ENCODE measurements at places on chromosomes 16 and 17. TPM values are rescaled to one million over a fixed set of nuclear protein-coding genes. Genes with fewer than 3 reads are reported as not detected.

Gene KRT20
- not detected for total RNA-seq

Gene KRTAP1-5
- total RNA-seq: 100 TPM

Gene TMEM235
- total RNA-seq: not detected

Gene KIF2B
- not detected for total RNA-seq

Gene FOXJ1
- not detected for total RNA-seq

Gene EVI2A
- total RNA-seq: 0.73 TPM

Gene TLCD3A
- total RNA-seq: 40.5 TPM

Gene ZNF319
- 9.0 TPM for total RNA-seq

Gene CIBAR2
- total RNA-seq: not detected

Gene SULT1A2
- total RNA-seq: not detected

Gene PPP1R27
- total RNA-seq: not detected

DNA sequence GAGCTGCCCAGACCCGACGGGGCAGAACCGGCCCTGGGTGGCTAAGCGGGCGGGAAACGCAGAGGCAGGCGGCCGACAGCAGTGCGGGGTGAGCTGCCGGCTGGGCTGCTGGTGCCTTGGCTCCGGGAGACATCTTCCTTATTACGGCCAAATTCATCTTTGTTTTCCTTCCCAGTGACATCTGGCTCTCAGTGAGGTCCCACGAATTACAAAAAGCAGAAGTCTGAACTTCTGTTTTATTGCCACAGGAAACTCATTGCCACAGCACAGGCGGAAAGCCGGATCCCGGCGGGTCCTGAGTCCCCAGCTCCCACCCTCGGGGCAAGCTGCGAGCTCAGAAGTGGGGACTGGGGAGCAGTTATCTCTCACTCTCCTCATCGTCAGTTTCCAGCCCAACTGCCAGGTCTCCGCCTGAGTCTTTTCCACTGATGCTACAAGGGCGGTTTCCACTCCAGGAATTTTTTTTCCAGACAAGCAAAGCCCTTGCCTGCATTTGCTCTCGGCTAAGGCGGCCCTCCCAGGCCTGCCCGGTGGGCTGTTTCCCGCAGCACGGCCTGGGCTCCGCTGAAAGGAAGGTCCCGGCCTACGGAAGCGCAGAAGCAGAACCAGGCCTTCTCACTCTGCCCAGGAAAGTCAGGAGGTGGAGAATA lies 40.3 kb downstream of the CBFA2T3 start:
- DNase-seq: no peak
- no peaks in the 10 kb centered on the region for H3K4me1 ChIP-seq
- H3K27me3 ChIP-seq: peaks cover 28% of the 10 kb centered on the region
- H3K36me3 ChIP-seq: no peaks in the 10 kb centered on the region
- no peak overlapping the region for H3K4me3 ChIP-seq

- no peak overlapping the region for H3K27ac ChIP-seq
- H3K4me3 ChIP-seq: no peak overlapping the region
- peaks cover 21% of the 10 kb centered on the region for H3K4me1 ChIP-seq
- H3K27me3 ChIP-seq: peaks cover 10% of the 10 kb centered on the region
- no peaks in the 10 kb centered on the region for H3K36me3 ChIP-seq
- DNase-seq: no peak
These were observed 65.7 kb upstream of the MED13 start for GRCh38 chr17:62130739-62131138.

DNA sequence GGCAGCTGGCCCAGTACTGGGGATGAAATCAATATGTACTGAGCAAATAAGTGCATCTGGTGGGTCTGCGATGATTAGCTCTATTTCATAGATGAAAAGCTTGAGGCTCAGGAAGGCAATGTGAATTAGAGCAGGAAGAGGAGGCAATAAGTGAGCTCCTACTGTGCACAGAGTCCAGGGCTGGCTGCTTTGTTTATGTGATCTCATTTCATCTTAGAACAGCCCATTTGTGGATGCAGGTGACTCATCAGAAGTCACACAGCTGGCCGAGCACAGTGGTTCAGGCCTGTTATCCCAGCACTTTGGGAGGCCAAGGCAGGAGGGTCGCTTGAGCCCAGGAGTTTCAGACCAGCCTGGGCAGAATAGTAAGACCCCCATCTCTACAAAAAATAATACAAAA lies 7.1 kb downstream of the TMEM114 start:
- peaks cover 19% of the 10 kb centered on the region for H3K27me3 ChIP-seq
- H3K27ac ChIP-seq: no peak overlapping the region

- peaks cover 9% of the 10 kb centered on the region for H3K4me1 ChIP-seq
- no peak overlapping the region for H3K27ac ChIP-seq
- no peak for DNase-seq
These were observed 4.3 kb downstream of the CENPX start for GRCh38 chr17:82018152-82018988.

GRCh38 chr17:73071066-73071999 lies 21.2 kb downstream of the SLC39A11 start:
- no peak overlapping the region for H3K27ac ChIP-seq
- no peak overlapping the region for H3K4me3 ChIP-seq
- DNase-seq: no peak

GRCh38 chr17:66915204-66915611 lies 49.3 kb upstream of the CACNG4 start:
- no peaks in the 10 kb centered on the region for H3K36me3 ChIP-seq
- peaks cover 33% of the 10 kb centered on the region for H3K27me3 ChIP-seq
- H3K4me3 ChIP-seq: no peak overlapping the region
- DNase-seq: no peak
- H3K27ac ChIP-seq: no peak overlapping the region
- H3K4me1 ChIP-seq: no peaks in the 10 kb centered on the region

- no peaks in the 10 kb centered on the region for H3K27me3 ChIP-seq
- peaks cover 24% of the 10 kb centered on the region for H3K4me1 ChIP-seq
- no peak for DNase-seq
- H3K36me3 ChIP-seq: peaks cover 5% of the 10 kb centered on the region
- H3K27ac ChIP-seq: no peak overlapping the region
These were observed 59.7 kb downstream of the B9D1 start for GRCh38 chr17:19302791-19303331.

- H3K36me3 ChIP-seq: peaks cover 6% of the 10 kb centered on the region
- no peak for DNase-seq
- H3K27me3 ChIP-seq: no peaks in the 10 kb centered on the region
- no peak overlapping the region for H3K4me3 ChIP-seq
These were observed 111.4 kb downstream of the SNX29 start for GRCh38 chr16:12087901-12088421.

GRCh38 chr17:55436224-55437158 lies 14.9 kb upstream of the MMD start:
- H3K27ac ChIP-seq: no peak overlapping the region
- H3K4me1 ChIP-seq: peaks cover 50% of the 10 kb centered on the region

DNA sequence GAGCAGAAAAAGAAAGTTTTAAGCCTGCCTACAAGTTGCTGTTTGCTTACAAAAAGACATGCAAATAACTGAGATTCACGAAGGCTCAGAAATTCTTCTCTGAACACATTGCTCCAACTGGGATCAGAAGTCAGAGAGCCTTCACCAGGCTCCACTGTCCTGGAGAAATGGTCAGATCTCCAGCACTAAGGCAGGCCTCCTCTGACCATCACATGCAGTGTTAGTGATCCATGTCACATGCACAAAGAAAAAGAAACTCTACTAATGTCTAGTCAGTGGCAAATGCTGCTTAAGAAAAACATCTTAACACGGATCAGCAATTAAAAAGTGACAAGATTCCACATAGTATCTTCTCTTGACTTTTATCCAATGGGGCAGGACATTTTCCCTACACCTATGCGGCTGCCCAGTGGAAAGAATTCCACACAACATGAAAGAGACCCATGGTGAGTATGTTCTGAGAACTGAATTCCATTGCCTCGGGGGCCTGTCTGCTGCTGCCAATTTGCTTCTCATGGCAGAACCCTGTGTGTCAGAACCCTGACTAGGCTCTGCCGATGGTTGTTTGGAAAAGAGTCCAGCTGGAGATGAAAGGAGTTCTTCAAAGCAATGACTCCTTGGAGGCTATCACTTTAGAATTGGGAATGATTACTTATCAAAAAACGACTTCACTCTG lies 96.6 kb downstream of the HIC1 start:
- peaks cover 23% of the 10 kb centered on the region for H3K4me1 ChIP-seq
- peak overlapping the region; percentile 36 for H3K27ac ChIP-seq
- H3K36me3 ChIP-seq: peaks cover 27% of the 10 kb centered on the region
- no peaks in the 10 kb centered on the region for H3K27me3 ChIP-seq
- DNase-seq: no peak

DNA sequence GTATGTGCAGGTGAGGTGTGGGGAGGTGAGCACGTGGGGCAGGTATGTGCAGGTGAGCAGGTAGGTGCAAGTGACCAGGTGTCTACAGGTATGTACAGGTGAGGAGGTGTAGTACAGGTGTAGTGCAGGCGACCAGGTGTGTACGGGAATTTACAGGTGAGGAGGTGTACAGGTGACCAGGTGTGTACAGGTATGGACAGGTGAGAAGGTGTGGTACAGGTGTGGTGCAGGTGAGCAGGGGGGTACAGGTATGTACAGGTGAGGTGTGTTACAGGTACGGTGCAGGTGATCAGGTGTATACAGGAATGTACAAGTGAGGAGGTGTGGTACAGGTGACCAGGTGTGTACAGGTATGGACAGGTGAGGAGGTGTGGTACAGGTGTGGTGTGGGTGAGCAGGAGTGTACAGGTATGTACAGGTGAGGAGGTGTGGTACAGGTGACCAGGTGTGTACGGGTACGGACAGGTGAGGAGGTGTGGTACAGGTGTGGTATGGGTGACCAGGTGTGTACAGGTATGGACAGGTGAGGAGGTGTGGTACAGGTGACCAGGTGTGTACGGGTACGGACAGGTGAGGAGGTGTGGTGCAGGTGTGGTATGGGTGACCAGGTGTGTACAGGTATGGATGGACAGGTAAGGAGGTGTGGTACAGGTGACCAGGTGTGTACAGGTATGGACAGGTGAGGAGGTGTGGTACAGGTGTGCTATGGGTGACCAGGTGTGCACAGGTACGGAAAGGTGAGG lies 12.8 kb upstream of the DBNDD1 start:
- H3K36me3 ChIP-seq: peaks cover 41% of the 10 kb centered on the region
- peaks cover 11% of the 10 kb centered on the region for H3K4me1 ChIP-seq
- DNase-seq: peak; percentile 25
- H3K27ac ChIP-seq: peak overlapping the region; percentile 84
- peak overlapping the region; percentile 73 for H3K4me3 ChIP-seq

DNA sequence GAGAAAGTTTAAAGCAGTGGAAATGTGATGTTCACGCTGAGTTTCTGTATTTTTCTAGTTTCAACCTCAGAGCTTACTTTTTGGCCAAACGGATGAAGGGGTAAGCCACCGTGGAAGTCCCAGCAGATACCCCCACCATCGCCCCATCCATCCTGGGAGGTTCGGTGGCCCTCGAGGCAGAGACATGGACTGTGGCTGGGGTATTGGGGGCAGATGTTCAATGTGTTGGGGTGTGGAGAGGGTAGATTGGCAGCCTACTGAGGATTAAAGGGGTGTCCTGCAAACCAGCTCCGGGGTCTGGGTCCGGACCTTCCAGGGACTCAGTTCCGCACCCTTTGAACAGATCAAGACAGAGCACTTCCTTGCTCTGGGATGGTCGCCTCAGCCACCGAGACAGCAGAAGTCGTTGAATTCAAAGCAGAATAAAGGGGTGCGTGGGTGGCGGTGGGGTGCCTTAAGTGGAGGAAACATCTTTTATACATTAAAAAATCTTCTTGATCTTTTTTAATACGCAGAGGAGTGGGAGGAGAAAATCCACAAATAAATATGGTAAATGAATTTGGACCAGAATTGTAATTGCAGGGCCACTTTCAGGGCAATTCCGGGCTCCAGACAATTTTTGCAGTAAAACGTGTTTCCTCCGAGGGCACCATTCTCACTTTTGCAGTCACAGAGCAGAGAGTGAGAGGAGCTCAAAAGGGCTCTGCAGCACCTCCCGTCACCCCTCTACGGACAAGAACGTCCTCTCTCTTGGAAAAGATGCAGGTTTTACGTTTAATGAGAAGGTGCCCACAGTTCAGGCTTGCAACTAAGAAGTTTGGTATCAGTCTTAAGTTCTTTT lies 8.2 kb upstream of the CBX8 start:
- no peak for DNase-seq
- peaks cover 82% of the 10 kb centered on the region for H3K27me3 ChIP-seq
- peaks cover 6% of the 10 kb centered on the region for H3K4me1 ChIP-seq

DNA sequence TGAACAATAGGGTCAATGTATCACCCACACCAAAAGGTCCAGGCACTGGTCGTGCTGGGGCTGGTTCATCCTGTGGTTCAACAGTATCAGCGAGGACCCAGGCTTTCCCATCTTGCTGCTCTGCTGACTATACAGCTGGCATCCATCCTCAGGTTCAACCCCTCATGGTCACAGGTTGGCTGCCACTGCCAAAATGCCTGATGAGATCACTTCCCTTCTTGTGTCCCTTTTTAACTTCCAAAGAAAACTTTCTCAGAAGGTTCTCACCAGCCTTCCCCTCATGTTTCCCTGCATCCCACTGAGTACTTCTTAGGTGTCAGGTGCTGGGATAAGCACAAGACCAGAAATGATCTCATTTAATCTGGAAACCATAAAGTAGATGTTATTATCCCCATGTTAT lies 25.7 kb downstream of the CLEC16A start:
- H3K27ac ChIP-seq: no peak overlapping the region
- no peak for DNase-seq
- H3K27me3 ChIP-seq: peaks cover 3% of the 10 kb centered on the region
- no peaks in the 10 kb centered on the region for H3K36me3 ChIP-seq

DNA sequence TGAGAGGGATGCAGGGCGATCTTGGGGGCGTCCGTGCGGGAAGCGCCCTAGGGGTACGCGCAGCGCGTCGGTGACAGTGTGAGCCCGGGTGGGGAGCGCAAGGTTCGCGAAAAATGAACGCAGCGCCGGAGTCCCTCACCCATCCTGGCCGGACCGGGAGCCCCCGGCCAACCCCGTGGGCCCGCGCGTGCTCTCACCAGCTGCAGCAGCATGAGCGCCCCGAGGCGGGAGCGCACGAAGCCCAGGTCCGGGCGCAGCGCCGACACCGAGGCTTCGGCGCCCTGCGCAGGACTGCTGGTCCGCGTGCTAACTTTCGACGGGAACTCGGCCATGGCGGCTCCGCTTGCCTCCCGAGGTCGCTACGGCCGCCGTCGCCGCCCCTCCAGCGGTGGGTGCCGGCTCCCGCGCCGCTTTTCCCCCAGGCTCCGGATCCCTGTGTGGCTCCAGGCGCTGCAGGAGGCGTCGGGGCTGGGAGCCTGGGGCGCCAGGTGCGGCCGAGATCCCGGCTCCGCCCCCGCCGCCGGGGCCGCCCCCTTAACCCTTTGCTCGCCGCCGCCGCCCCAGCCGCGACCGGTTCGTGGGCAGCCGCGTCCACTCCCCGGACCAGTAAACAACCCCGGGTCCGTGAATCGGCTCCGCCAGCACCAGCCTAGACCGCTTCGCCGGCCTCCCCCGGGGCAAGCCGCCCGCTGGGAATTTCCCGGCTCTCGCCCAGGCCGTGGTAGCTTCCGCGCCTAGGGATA lies at the start of gene PLLP:
TSS of gene PLLP (minus strand) at position 464 of the 743 bp plus-strand sequence. CDS start at position 332, 132 bp downstream.
- H3K36me3 ChIP-seq: no peaks in the 10 kb centered on the region
- H3K4me1 ChIP-seq: peaks cover 10% of the 10 kb centered on the region
- no peak within 1 kb of the TSS for H3K27ac ChIP-seq
- peak within 1 kb of the TSS; percentile 72 for H3K4me3 ChIP-seq
- peaks cover 27% of the 10 kb centered on the region for H3K27me3 ChIP-seq
- DNase-seq: peak; percentile 2

DNA sequence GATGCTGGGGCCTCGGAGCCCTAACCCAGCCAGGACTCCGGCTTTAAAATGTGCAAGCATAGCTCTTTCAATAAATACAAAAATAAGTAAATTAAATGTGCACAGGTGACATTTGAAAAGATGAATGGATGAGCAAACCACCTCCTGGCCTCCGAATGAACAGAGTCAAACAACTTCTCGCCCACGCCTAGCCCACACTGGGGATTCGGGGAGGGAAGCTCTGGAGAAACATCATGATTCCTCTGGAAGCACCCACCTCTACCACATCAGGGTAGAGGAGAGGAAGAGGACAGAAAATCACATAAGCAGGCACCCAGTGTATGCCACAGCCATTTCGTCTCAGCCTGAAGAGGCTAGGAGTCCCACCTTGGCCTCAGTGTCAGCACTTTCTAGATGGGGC lies 105.8 kb downstream of the SDK2 start:
- H3K27me3 ChIP-seq: no peaks in the 10 kb centered on the region
- H3K36me3 ChIP-seq: peaks cover 5% of the 10 kb centered on the region
- no peak overlapping the region for H3K4me3 ChIP-seq
- no peaks in the 10 kb centered on the region for H3K4me1 ChIP-seq
- no peak overlapping the region for H3K27ac ChIP-seq

All from HFFc6 (cell line).